ENCODE measurements at places on chromosomes 3 and 15.

DNA sequence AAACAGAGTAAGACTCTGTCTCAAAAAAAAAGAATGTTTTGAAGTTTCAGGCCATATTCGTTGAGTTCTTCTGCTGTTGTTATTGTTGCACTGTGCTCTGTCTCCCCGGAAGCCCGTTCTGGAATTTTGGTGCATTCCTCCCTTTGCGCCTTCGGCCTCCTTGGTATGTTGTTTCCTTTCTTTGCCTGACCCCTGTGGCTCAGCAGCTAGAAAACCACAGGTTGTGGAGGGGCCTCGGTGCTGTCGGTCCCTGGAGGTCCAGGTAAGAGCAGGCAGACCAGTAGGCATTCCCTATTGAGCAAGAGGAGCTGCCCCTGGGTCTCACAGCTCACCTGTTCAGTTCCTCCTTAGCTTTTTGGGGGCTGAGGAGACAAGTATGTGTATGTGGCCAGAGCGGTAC lies 51.0 kb upstream of the DLG1 start:
- no peak for DNase-seq

GRCh38 chr3:79052054-79052681 lies 715.6 kb downstream of the ROBO1 start:
- DNase-seq = no peak

DNA sequence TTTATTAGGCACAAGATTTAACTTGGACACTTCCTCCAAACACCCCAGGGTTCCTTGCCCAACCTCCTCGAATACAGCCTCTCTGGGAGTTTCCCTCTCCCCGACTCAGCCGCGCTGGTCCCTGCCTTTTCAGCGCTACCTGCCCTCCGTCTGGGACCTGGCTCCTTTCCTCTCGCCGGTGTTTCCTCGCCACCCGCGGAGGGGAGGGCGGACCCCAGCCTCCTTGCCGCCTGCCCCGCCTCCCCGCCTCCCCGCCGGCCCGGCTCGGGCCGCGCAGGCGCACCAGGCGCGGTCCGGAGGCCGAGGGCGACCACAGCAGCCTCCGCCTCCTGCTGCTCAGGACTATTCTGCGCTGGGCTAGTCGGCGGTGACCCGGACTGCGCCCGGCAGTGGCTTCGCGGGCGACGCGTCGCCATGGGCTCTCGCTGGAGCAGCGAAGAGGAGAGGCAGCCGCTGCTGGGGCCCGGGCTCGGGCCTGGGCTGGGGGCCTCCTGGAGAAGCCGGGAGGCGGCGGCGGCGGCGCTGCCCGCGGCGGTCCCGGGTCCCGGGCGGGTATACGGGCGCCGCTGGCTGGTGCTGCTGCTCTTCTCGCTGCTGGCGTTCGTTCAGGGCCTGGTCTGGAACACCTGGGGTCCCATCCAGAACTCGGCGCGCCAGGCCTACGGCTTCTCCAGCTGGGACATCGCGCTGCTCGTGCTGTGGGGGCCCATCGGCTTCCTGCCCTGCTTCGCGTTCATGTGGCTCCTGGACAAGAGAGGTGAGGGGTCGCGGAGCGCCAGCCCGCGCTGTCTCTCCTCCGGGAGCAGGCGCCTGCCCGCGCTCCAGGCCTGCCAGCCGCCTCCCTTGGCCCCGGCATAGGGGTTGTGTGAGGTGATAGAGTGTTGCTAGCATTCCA lies at the start of gene SLC49A4:
Gene SLC49A4 (plus strand): TSS at position 291 of the 895 bp plus-strand sequence. CDS start 124 bp downstream, at position 415.
- no peak for DNase-seq

DNA sequence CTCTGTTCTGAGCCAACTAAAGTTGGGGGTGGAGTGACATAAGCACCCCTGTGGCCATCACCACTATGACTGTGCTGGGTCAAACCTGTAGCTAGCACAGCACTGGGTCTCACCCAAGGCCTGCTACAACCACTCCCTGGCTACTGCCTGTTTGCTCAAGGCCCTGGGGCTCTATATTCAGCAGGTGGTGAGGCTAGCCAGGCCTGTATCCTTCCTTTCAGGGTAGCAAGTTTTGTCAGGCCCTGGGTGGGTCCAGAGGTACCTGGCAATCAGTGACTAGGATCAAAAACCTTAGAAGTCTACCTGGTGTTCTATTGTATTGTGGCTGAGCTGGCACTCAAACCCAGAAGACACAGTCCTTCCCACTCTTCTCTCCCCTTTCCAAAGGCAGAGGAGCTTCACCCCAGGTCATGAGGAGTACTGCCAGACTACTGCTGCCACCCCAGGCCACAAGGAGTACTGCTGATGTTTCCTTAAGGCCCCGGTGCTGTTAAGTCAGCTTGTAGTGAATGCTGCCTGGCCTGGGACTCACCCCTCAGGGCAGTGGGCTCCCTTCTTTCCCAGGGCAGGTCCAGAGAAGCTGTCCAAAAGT lies 170.8 kb downstream of the IGSF11 start:
- no peak for DNase-seq

- DNase-seq = no peak
Observed at GRCh38 chr15:59303633-59304032, 69.0 kb downstream of the MYO1E start.

DNA sequence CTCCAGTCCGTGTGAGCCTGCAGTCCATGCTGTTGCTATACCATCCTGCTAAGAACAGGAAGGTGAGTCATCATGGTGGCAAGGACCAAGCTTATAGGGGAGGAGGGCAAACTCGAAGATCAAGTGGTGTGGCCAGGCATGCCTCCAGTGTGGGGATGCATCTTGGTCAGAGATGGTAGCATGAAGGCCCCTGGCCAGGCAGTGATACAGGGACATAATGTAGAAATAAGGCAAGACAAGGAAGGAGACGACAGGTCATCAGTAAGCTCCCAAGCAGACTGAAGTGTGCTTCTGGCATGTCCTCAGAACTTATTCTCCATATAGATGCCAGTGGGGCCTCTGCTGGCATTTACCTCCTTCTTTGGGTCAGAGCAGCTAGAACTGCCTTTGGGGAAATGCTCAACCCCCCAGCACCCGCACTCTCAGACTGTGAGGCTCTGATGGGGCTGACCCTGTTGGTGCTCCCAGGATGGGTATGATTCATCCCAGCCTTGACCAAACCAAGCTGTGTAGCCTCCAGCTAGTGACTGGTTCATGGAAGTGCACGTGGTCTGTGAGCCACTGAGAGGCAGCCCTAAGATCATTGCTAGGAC lies 52.5 kb upstream of the ATP2B2 start:
- no peak for DNase-seq

GRCh38 chr15:101446518-101447167 lies 42.9 kb downstream of the PCSK6 start:
- DNase-seq = no peak

DNA sequence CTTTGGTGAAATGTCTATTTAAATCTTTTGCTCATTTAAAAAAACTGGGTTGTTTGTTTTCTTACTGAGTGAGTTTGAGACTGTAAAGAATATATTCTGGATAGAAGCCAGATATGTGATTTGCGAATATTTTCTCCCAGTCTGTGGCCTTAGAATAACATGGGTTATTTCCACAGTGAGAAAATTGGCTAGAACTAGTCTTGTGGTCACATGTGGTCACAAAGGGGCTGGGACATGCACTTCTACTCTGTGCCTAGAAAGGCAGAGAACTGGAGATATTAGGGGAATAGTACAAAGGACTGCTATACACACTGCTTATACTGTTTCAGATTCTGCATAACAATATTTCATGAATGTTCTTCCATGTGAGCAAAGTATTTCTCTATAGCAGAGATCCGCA lies 79.9 kb upstream of the RGMA start:
- no peak for DNase-seq

DNA sequence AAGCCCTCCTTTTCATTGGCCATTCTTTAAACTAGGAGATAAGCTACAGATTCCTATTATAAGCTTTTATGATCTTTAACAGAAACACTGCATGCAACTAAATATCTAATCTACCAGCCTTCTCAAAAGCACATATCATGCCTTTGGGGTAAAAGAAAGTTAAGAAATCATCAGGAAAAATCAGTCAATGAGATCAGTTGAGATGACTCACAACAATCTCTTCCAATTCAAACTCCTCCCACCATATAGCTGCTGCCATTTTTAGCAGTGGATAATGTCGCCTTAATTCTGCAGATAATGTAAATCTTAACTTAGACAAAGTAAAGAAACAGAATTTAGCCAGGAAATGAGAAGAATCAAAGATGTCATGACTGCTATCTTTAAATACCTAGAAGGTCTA lies 135.2 kb upstream of the BCL6 start:
- DNase-seq = no peak

- DNase-seq = no peak
Observed at GRCh38 chr3:107222907-107223306, 154.3 kb upstream of the CCDC54 start.

DNA sequence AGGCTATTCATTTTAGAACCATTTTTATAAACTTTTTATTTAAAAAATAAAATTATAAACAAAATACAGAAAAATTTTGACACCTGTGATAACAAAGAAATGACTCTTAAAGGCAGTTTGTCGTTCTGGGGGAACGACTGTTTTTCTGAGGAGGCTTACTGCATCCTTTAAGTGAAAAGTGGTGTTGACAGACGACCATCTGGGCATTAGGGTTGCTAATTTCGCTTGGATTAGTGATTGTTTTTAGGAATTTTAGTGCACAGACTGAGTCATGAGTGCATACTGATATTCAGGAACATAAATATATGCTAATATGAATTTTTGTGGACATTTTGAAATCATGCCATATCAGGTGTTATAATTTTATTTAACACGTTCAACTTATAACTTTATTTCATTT lies 28.5 kb downstream of the OSTN start:
- DNase-seq = no peak

DNA sequence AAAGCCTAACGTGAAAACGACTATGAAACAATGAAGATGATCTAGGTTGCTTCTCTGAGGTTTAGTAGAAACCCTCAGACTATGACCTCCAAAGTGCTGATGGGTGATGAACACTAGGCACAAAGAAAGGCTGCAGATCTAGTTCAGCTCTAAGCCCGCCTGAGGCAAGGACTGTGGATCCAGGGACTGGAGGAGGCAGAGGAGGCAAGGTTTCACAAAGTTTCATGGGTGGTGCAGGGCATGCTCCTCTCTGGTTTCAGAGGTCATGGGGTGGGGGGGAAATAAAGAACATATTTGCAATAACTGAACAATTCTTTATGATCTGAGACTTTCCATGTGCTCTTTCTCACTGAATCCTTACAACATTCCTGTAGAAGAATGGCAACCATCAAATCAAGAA lies 679.2 kb downstream of the NTRK3 start:
- DNase-seq = no peak

- no peak for DNase-seq
Observed at GRCh38 chr3:112297714-112298113, 3.7 kb upstream of the SLC9C1 start.

DNA sequence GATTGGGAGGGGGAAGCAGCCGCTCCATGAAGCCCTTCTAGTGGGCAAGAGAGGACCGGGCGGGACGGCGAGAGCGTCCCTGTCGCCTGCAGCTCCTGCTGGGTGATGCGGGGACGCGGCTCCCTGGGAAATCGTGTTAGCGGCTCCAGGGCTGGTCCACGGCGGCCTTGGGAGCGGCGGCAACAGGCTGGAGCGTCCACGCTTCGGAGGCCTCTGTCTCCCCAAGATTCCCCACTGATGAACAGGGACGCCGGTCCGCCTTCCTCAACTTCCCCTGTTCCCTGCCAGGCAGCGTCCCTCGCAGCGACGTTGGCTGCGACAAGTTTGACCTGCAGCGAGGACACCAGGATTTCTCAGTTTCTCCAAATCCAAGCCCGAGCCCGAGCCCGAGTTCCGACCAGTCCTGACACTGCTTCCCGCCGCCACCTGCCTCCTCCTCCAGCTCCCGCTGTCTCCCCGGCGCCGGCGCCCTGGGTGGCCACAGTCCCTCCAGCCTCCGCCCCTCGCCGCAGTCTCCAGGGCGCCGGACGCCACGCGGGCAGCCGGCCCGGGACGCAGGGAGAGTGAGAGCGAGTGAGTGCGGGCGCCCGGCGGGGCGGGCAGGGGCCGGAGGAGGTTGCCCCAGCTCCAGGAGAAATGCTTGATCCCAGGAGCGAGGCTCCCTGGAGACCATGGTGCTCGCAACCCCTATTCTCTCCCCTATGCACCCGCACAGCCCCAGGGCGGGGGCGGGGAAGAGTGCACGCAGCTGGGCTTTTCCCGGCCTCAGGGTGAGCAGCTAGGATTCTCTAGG lies 78.1 kb upstream of the RNF7 start:
- DNase-seq = no peak

- DNase-seq = no peak
Observed at GRCh38 chr3:128353991-128354687, 112.6 kb downstream of the DNAJB8 start.

GRCh38 chr3:151431940-151432339 lies 28.9 kb downstream of the IGSF10 start:
- DNase-seq = no peak

DNA sequence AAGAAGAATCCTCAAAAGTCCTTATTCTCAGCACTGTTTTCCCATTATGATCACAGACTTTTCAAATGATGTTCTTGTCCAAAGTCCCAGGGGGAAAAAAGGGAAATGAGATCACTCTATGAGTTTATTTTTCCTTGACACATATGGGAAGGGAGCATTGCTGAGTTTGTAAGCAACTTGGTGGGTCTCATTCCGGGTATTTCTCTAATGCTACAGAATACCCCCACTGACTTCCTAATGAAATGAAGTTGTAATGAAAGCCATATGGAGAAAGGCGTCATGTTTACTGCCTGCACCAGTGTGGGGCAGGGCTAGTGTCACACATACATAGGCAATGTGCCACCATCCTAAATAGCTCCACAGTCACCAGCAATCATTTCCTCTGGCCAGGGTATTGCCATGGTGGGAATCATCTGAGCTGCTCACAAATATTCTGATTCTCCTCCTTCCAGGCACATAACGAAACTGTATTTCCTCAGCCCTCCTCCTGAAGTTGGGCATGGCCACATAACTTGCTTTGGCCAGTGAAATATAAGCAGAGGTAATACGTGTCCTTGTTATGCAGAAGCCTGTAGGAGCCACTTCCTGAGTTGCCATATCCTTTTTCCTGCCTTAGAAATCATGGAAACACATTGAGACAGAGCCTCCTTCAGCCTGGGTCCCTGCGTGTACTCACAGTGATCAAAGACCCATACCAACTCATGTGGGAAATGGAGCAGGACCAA lies 41.0 kb upstream of the C15orf61 start:
- DNase-seq = no peak

GRCh38 chr15:70723122-70723422 lies 40.3 kb downstream of the UACA start:
- DNase-seq = no peak

- no peak for DNase-seq
Observed at GRCh38 chr3:193330555-193331204, 47.9 kb downstream of the ATP13A5 start.

- no peak for DNase-seq
Observed at GRCh38 chr15:33344111-33344510, 33.3 kb downstream of the RYR3 start.

- DNase-seq = no peak
Observed at GRCh38 chr3:136122006-136122405, 74.1 kb downstream of the MSL2 start.
